Hair follicle dermal papilla cell (primary cell): ENCODE measurements at places on chromosomes 7 and 10. TPM values are rescaled to one million over a fixed set of nuclear protein-coding genes. Genes with fewer than 3 reads are reported as not detected.

The PLAC9 gene
- 17.2 and 21.5 TPM in 2 replicates for total RNA-seq

The STRIP2 gene
- total RNA-seq: 1.5 TPM in 2 replicates

The CTAGE4 gene
- 0.49 and 1.9 TPM in 2 replicates for total RNA-seq

The CTNNA3 gene
- total RNA-seq: under 0.01 and 0.24 TPM in 2 replicates

The OPN4 gene
- not detected in 2 replicates for total RNA-seq

The CALHM2 gene
- 51.1 and 61.2 TPM in 2 replicates for total RNA-seq

The AKR1B15 gene
- total RNA-seq: not detected in 2 replicates

The CCL24 gene
- not detected in 2 replicates for total RNA-seq

The OPALIN gene
- not detected in 2 replicates for total RNA-seq

The PARD3 gene
- total RNA-seq: 37.4 and 45.8 TPM in 2 replicates

The PNLIPRP2 gene
- not detected in 2 replicates for total RNA-seq

The CHAT gene
- not detected in 2 replicates for total RNA-seq

The MBL2 gene
- total RNA-seq: not detected in 2 replicates

The CCNY gene
- total RNA-seq: 32.1 and 33.5 TPM in 2 replicates

The ITIH5 gene
- total RNA-seq: 0.97 and 1.1 TPM in 2 replicates

The PITX3 gene
- not detected in 2 replicates for total RNA-seq

The CYP2C19 gene
- not detected in 2 replicates for total RNA-seq

The WDFY4 gene
- not detected in 2 replicates for total RNA-seq

The RADIL gene
- 0.81 and 2.3 TPM in 2 replicates for total RNA-seq

The EIF3B gene
- 164 and 172 TPM in 2 replicates for total RNA-seq

The TAX1BP1 gene
- total RNA-seq: 73.2 and 78.4 TPM in 2 replicates

The FFAR4 gene
- not detected in 2 replicates for total RNA-seq

The ACTA2 gene
- total RNA-seq: 271 and 376 TPM in 2 replicates

The PRTFDC1 gene
- 14.0 and 22.1 TPM in 2 replicates for total RNA-seq

The CDC123 gene
- 64.6 and 71.7 TPM in 2 replicates for total RNA-seq
